ENCODE measurements at places on chromosomes 6 and 20.

- no peaks in the 10 kb centered on the region for H3K36me3 ChIP-seq
- H3K4me1 ChIP-seq, result no peaks in the 10 kb centered on the region
- no peak overlapping the region for H3K27ac ChIP-seq
- no peak overlapping the region for H3K4me3 ChIP-seq
- H3K27me3 ChIP-seq, result no peaks in the 10 kb centered on the region
Measured at GRCh38 chr20:57898332-57898731, 188.5 kb upstream of the PMEPA1 start.

DNA sequence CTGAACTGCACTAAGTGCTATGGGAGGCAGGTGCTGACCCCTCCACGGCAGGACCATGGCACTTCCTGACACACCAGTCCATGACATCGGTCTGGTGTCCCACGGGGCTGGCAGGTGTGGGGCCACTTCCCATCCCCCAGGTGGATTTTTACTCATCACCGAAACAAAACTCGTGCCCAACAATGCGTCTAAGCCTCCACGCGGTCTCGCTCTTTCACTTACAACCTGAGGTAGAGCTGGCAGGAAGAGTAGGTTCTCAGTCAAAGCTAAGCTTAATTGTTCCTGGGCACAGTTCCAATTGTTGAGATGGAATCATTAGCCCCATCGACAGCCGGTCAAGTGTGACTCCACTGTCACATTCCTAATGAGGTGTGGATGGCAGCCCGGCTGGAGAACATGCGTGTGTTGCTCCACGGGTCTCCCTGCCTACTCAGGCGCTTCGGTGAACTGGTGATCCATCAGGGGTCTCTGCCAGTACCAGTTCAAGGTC is 125.7 kb downstream of the SLC23A2 start:
- H3K4me1 ChIP-seq, result no peaks in the 10 kb centered on the region
- peaks cover 32% of the 10 kb centered on the region for H3K36me3 ChIP-seq
- no peak for DNase-seq
- no peaks in the 10 kb centered on the region for H3K27me3 ChIP-seq
- no peak overlapping the region for H3K27ac ChIP-seq

DNA sequence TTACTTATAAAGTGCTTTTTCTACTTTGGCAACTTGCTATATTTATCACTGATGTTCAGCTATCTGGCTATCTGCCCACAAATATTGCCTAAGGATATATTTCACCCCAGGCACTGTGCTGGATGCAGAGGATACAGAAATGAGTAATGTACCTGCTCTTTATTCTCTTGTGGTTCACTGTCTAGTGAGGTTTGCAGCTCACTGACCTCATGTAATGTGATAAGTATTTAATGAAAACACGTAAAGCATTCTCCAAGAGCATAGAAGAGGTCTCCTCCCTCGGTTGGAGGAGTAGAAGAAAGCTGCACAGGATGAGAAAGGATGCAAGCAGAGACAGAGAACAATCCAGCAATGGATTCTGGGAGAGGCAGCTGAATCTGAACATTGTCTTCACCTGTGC is 610.7 kb downstream of the CBLN4 start:
- no peak overlapping the region for H3K4me3 ChIP-seq
- H3K27me3 ChIP-seq, result no peaks in the 10 kb centered on the region
- H3K27ac ChIP-seq, result no peak overlapping the region
- no peak for DNase-seq
- H3K36me3 ChIP-seq, result no peaks in the 10 kb centered on the region
- no peaks in the 10 kb centered on the region for H3K4me1 ChIP-seq

GRCh38 chr6:10659699-10660348 is 34.6 kb downstream of the C6orf52 start:
- H3K27me3 ChIP-seq, result no peaks in the 10 kb centered on the region
- H3K36me3 ChIP-seq, result no peaks in the 10 kb centered on the region
- peaks cover 4% of the 10 kb centered on the region for H3K4me1 ChIP-seq
- H3K27ac ChIP-seq, result no peak overlapping the region
- DNase-seq, result no peak

GRCh38 chr6:120899932-120900331 is 434.3 kb downstream of the TBC1D32 start:
- H3K4me1 ChIP-seq, result no peaks in the 10 kb centered on the region
- no peak for DNase-seq
- no peaks in the 10 kb centered on the region for H3K27me3 ChIP-seq
- H3K27ac ChIP-seq, result no peak overlapping the region
- H3K4me3 ChIP-seq, result no peak overlapping the region

DNA sequence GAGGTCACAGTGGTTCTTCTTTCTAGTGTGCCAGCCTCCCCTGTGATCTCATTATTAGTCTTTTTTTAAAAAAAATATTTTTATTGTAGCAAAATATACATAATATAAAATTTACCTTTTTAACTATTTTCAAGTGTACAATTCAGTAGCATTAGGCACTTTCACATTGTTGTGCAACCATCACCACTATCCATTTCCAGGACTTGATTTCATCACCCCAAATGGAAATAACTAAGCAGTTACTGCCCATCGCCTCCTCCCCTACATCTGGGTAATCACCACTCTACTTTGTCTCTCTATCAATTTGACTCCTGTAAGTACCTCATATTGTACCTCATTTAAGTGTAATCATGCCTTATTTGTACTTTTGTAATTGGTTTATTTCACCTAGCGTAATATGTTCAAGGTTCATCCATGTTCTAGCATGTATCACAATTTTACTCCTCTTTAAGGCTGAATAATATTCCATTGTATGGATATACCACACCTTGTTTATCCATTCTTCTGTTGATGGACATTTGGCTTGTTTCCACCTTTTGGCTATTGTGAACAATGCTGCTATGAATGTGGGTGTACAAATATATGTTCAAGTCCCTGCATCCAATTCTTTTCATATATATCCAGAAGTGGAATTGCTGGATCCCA is 68.6 kb upstream of the FYN start:
- no peak overlapping the region for H3K27ac ChIP-seq
- no peaks in the 10 kb centered on the region for H3K4me1 ChIP-seq
- no peaks in the 10 kb centered on the region for H3K36me3 ChIP-seq
- no peaks in the 10 kb centered on the region for H3K27me3 ChIP-seq
- H3K4me3 ChIP-seq, result no peak overlapping the region

- no peaks in the 10 kb centered on the region for H3K36me3 ChIP-seq
- H3K4me1 ChIP-seq, result no peaks in the 10 kb centered on the region
- H3K27me3 ChIP-seq, result no peaks in the 10 kb centered on the region
- H3K27ac ChIP-seq, result no peak overlapping the region
- DNase-seq, result no peak
- H3K4me3 ChIP-seq, result no peak overlapping the region
Measured at GRCh38 chr20:22312744-22313346, 271.5 kb downstream of the FOXA2 start.

DNA sequence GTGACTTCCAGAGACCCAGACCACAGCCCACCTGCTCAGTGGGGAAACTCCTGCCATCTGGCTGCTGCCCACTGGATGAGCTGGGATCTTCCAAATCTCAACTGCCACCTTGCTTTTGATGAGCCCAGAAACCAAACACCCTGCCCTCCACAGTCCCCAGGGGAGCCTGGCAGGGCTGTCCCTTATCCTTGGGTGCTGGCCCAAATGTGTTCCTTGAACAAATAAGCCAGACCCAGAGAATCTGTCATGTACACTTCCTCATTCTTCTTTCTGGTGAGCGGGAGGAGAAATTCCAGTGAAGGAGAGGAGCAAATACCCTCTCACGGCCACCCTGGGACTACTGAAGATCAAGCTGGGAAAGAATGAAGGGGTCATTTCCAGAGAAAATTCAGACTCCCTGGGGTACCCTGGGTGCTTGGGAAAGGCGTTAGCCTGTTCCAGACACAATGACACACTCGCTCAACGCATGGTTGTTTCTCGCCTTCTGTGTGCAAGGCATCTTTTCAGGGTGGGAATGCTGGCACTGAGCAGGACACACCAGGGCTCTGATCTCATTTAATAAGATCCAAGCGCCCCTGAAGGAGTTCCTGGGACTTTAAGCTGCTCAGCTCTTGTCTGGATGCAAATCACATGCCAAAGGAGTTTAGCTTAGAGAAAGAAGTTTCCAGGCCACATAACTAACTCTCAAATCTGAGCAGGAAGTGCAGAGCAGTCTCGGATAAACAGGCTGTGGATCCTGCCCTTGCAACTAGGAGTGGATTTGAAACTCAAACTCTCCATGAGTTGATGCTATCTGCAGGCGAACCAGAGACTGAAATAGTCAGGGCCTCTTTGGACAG is 38.5 kb downstream of the PXDC1 start:
- no peaks in the 10 kb centered on the region for H3K27me3 ChIP-seq
- H3K36me3 ChIP-seq, result no peaks in the 10 kb centered on the region
- no peak overlapping the region for H3K27ac ChIP-seq
- H3K4me3 ChIP-seq, result no peak overlapping the region
- no peak for DNase-seq

Data from effector memory CD4-positive, alpha-beta T cell (primary cell).